ENCODE measurements at places on chromosomes 1 and 21. TPM values are rescaled to one million over a fixed set of nuclear protein-coding genes. Genes with fewer than 3 reads are reported as not detected.

GRCh38 chr1:54095546-54096226, 42.3 kb downstream of the TCEANC2 start:
- H3K4me3 ChIP-seq = no peak overlapping the region
- no peaks in the 10 kb centered on the region for H3K27me3 ChIP-seq
- no peaks in the 10 kb centered on the region for H3K4me1 ChIP-seq
- no peak overlapping the region for H3K27ac ChIP-seq
- no peak for DNase-seq
- peaks cover 3% of the 10 kb centered on the region for H3K36me3 ChIP-seq

The NEGR1 gene
- total RNA-seq = 42.8 TPM

- no peak overlapping the region for H3K4me3 ChIP-seq
- no peak for DNase-seq
- no peak overlapping the region for H3K27ac ChIP-seq
- no peaks in the 10 kb centered on the region for H3K27me3 ChIP-seq
Observed at GRCh38 chr1:20037877-20038276, 32.1 kb upstream of the PLA2G5 start.

DNA sequence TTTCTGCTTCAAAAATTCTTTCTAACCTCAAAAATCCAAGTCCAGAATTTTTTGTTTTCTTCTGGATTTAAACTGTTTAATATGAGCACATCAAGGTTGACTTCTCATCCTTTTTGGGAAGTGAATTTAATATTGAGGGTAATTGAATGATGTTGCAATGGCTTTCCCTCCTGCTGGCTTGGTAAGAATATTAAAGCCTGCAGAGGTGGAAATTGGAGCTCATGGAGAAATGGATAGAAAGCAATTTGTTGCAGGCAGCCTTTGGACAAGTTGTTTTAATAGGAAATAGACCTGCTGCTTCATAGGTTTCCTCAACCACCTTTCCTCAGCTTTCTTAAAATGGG, 124.7 kb downstream of the SYT2 start:
- DNase-seq = no peak
- H3K4me1 ChIP-seq = peaks cover 8% of the 10 kb centered on the region
- H3K27ac ChIP-seq = peak overlapping the region; percentile 90
- H3K4me3 ChIP-seq = no peak overlapping the region
- peaks cover 53% of the 10 kb centered on the region for H3K36me3 ChIP-seq

The RGSL1 gene
- total RNA-seq = not detected

GRCh38 chr1:210294999-210295745, 33.5 kb upstream of the HHAT start:
- peak; percentile 71 for DNase-seq
- no peaks in the 10 kb centered on the region for H3K36me3 ChIP-seq
- peaks cover 14% of the 10 kb centered on the region for H3K4me1 ChIP-seq
- peak overlapping the region; percentile 88 for H3K27ac ChIP-seq
- no peaks in the 10 kb centered on the region for H3K27me3 ChIP-seq
